Muscle of back (tissue), 13 donors: ENCODE measurements at places on chromosomes 5 and 9.
A peak's percentile ranks its signal among the peaks of the same experiment; 100 is the strongest.

DNA sequence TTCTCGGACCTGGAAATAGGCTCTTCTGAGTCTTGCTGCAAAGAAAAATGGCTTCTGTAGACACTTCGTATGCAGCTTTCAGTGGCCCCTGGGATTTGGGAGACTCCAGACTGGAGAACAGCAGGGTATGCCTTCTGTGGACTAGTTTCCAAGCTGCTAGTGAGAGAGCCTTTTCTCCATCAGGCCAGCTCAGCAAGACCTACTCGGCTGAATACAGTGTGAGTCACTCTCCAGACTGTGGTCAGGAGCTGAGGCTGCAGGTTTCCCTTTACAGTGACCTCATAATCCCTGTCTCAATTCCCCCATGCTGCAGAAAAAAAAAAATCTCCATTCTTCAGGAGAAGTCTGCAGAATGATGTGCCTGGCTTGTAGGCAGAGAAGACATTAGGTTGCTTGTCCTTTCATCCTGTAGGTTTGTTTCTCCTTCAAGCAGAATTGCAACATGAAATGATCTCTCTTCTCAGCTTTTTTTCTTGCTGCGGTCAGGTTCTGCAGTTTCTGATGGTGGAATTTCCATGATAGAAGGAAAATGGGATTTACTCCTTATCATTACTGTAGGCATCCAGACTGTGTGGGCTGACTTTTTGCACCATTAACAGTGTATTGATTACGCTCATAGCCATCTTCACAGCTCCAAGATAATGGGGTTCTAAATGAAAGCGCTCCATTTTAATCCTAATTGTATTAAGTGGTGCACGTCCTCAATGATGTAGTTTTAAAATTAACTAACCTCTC is 78.3 kb upstream of the TNFSF8 start:
- DNase-seq = no peak

- no peak for DNase-seq
Measured at GRCh38 chr9:92706218-92706940, 36.4 kb upstream of the IPPK start.

- no peak for DNase-seq
Measured at GRCh38 chr9:133428617-133429101, 6.5 kb downstream of the ADAMTS13 start.

- no peak for DNase-seq
Measured at GRCh38 chr9:104900324-104900723, 27.6 kb downstream of the ABCA1 start.

DNA sequence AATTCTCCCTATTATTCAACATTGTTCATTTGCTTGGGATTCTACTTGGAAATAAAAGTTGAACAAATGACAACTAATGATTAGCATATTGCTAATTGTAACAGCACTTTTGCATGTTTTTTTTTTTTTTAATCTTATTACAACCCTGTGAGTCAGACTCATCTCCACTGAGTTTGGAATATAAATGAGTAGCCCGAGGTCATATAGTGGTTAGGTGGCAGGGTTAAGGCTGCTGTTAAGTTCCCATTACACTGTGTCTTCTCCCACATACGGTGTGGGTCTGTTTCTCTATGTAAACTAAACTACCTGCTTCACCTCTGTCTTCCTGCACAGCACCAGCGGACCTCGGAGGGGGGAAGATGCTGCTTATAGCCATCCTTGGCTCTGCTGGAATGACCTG is 92.4 kb downstream of the EQTN start:
- no peak for DNase-seq

DNA sequence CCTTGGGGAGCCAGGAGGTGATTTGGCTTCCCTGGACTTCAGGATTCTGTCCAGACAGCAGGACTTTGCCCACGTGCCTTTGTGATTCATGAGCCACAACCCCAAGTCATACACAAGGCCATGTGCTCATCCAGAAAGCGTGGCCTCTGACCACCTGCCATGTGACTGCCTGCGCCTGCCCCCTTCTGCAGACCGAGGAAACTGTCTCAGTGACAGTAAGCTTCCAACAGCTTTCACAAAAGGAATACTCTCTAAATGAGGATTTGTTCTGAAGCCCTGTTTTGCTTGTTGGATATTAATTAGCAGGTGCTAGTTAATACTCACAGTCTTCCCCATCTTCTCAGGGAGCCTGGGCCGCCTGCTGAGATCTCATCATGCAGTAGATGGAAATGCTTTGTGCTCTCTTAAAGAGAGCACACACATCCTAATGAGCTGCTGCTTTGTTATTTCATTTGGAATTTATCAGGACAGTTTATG is 36.9 kb upstream of the ANGPTL2 start:
- no peak for DNase-seq

- no peak for DNase-seq
Measured at GRCh38 chr5:131538177-131538593, 96.8 kb downstream of the RAPGEF6 start.

- no peak for DNase-seq
Measured at GRCh38 chr9:36791222-36791950, 218.7 kb downstream of the MELK start.

- DNase-seq = no peak
Measured at GRCh38 chr5:9046756-9047481, 499.0 kb downstream of the SEMA5A start.

- peak; percentile 85 for DNase-seq
Measured at GRCh38 chr9:13939134-13939533, 374.8 kb downstream of the NFIB start.

DNA sequence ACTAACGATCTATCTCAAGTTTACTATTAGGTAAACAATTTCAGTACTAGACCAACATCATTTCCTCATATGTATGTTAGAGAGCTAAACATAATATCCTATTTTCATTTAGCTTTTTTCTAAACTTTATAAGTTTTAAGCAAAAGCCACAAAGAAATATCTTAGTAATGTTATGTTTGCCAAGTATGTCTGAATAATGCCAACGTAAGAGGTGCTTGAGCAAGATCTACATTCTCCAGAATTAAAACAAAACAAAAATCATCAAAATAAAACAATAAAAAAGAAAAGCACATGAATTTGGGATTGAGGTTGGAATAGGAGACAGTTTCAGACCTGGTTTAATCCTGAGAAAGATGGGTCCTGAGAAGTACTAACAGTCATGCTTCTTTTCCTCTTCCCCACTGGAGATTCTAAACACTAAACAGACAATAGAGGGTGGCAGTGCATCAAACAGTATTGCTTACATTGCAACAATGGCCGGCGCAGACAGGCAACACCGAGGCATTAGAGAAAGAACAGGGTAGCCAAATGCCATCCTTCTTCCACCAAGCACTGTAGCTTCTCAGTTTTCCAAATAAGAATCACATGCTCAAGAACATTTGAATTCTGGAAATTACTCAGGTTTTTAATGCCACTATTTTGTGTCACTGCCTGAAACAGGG is 33.6 kb downstream of the CSNK1A1 start:
- no peak for DNase-seq

- DNase-seq = no peak
Measured at GRCh38 chr5:132828846-132829494, 1.5 kb downstream of the SHROOM1 start.

- DNase-seq = no peak
Measured at GRCh38 chr5:38831909-38832308, 13.9 kb upstream of the OSMR start.

GRCh38 chr5:7753181-7753580 is 97.8 kb downstream of the CFAP90 start:
- no peak for DNase-seq

DNA sequence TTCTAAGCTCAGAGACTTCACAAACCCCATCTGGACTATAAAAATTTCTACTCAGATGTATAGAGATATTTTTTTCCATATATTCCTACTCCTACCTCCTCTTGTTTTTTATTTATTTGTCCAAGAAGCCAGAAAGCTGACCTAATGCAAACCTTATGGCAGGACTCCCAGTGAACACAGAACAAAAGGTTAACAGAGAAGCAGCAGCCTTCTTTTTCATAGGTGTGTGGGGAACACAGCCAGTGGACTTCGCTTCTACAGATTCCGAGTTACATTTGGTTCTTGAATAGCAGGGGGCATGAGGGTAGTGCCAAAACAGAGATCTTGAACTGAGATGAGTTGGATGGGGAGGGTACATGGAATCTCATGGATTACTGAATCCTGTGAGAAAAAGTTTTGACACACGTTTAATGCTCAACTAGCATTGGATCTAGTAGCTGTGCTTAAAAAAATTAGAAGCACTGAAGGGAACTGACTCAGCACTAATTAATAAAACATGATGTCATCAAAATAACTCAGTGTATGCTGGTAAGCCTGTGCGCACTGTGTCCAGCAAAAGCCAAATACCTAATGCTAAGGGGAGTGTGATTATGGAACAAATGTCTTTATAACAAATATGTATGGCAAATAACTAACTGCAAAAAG is 240.1 kb downstream of the GABRB2 start:
- no peak for DNase-seq

GRCh38 chr9:131046581-131047202 is 37.7 kb downstream of the LAMC3 start:
- peak; percentile 85 for DNase-seq

DNA sequence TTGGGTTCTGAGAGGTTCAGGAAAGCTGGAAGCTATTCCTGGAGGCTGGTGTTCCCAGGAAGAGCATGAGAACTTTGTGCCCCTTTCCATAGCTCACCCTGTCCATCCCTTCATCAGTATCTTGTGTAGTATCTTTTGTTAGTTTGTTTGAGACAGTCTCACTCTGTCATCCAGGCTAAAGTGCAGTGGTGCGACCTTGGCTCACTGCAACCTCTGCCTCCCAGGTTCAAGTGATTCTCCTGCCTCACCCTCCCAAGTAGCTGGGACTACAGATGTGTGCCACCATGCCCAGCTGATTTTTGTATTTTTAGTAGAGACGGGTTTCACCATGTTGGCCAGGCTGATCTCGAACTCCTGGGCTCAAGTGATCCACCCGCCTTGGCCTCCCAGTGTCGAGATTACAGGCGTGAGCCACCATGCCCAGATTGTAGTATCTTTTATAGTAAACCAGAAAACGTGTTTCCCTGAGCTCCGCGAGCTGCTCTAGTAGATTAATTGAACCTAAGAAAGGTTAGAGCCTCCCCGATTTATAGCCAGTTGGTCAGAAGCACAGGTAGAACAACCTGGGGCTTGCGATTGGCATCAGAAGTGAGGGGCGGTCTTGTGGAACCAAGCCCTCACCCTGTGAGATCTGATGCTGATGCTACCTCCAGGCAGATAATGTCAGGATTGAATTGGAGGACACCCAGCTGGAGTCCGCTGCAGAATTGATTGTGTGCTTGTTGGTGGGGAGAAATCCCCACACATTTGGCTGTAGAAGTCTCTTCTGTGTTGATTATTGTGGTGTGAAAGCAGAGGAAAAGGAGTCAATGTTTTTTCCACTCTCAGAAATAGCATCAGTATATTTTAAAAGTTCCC is 32.3 kb downstream of the ATP6V0E1 start:
- no peak for DNase-seq

GRCh38 chr5:122183098-122183787 is 53.9 kb downstream of the ZNF474 start:
- peak; percentile 68 for DNase-seq

DNA sequence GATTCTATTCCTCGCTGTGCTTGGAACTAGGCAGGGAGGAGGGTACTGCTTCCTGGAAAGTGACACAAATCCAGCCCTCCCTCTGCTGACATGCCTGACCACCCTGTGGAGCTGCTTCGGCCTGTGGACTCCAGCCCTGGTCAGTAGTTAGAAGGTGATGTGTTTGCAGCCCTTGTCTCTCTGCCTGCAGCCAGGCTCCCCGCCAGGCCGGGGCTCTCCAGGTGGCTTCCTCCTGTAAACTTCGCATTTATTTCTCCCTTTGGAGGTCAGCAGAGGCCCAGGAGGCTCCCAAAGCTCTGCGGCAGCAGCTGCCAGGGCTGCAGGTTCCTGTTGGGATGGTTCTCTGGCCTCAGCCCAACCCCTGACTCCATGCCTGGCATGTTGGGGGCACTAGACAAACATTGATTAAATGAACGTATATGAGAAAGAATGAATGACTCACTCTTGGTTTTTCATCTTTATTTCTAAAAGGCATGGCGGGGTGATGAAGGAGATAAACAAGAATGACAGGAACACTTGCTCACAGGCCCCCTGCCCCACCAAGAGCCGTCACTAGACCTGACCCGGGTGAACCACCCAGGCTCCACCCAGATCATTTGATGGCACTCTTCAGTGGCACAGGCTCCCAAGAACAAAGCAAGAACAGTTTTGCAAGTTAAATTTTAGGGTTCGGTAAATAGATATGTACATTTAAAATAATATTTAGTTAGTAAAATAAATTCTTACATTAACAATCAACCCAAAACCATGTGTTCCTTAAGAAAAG is 8.4 kb upstream of the IRX2 start:
- DNase-seq = no peak

DNA sequence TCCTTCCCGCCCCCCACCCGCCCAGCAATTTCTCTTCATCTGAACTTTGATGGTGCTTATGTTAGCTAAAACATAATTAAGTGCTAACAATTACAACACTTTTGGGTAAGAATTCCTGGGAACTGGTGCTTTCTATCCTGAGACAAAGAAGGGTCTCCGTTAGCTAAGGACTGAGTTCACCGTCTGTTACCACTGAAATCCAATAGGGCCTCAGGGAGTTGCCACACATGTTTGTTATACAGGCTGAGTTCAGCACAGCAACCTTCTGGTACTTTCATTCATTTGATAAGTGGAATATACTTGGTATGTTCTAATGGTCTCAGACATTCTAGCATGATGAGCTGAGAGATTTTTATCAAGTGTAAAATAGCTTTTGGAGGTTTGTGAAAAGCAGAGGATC is 437.9 kb downstream of the EFNA5 start:
- DNase-seq = no peak

DNA sequence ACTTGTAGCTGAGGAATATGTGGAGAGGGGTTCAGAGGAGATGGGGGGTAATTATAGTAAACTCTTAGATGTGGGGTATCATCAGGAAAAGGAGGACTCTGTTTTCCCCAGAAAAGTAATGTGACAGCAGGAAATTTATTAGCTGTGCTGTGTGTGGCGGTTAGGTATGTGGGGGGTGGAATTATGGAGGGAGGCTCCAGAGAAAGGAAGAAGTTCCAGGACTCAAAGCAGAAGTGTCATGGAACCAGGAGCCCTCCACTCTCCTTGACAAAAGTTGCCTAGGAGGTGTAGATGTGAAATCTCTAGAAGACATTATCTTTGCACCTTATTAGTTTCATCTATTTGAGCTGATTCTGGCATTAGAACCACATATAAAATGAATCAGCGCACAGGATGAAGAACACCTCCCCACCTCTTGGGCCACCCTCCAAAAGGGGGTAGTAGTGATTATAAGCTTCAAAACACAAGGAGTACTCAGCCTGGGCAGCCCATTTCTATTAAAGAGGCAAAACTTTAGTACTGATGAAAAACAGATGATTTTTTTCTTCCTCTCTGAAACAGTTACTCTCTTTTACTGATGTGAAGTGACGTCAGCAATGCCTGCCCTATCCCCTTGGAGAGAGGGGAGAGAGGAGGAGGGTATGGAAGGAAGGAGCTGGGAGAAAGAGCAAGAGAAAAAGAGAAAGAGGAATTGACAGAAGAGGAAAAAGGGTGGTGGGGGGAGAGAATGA is 18.2 kb downstream of the NR2F1 start:
- no peak for DNase-seq

DNA sequence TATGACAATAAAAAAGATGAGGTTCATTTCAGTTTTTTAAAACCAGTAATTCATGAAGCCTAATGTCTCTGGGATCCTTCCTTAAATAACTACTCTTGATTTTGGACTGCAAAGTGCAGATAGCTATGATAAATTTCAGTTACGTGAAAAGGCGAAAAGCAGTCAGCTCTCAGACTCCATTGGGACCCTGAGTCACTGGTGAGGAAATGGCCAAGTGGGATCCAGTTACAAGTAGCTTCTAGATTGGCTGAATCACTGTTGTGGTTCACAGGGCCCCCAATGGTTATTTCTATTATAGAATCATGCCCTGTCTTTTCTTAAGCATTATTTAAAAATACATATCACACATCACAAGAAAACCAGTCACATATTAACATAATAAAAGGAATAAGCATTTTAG is 31.1 kb upstream of the PPP3R2 start:
- DNase-seq = no peak

- DNase-seq = no peak
Measured at GRCh38 chr5:129664336-129664937, 83.5 kb upstream of the MINAR2 start.
